Sciatic nerve (tissue), 2 donors: ENCODE measurements at places on chromosomes 5 and 9. TPM values are rescaled to one million over a fixed set of nuclear protein-coding genes. Genes with fewer than 3 reads are reported as not detected.

The C5 gene
- 14.8 TPM for total RNA-seq

The SLC4A9 gene
- total RNA-seq: 0.18 TPM

The TAF9 gene
- total RNA-seq: 28.1 TPM

The OTP gene
- total RNA-seq: not detected

The ITK gene
- 4.8 TPM for total RNA-seq

The CARTPT gene
- not detected for total RNA-seq

The CA9 gene
- not detected for total RNA-seq

The BDP1 gene
- 44.0 TPM for total RNA-seq

The GDNF gene
- total RNA-seq: not detected

The FAM221B gene
- not detected for total RNA-seq

The MRPS27 gene
- total RNA-seq: 39.5 TPM

The TXNDC8 gene
- not detected for total RNA-seq

The NMUR2 gene
- not detected for total RNA-seq

DNA sequence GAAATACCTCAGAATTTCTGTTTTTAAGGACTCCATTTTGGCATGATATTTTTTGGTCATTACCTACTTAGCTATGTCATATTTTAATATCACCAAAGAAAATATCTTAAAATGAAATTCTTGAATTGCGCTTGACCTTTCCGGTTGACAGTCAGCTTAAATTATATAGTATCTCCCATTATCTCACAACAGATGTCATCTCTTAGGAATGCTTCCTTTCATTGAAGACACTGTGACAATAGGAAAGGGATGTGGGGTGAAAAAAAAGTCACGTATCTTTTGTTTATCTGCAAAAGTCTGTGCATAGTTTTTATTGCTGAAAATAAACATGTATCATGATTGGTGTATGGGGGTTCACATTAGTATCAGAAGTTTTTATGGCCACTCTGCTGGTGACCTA is 105.8 kb downstream of the INVS start:
- no peak for DNase-seq

GRCh38 chr5:73120222-73121118 is at the start of gene TMEM171:
Gene TMEM171, plus strand, starts transcription at chr5:73120575. Its CDS starts 2,799 bp downstream, at chr5:73123374.
- DNase-seq: no peak

DNA sequence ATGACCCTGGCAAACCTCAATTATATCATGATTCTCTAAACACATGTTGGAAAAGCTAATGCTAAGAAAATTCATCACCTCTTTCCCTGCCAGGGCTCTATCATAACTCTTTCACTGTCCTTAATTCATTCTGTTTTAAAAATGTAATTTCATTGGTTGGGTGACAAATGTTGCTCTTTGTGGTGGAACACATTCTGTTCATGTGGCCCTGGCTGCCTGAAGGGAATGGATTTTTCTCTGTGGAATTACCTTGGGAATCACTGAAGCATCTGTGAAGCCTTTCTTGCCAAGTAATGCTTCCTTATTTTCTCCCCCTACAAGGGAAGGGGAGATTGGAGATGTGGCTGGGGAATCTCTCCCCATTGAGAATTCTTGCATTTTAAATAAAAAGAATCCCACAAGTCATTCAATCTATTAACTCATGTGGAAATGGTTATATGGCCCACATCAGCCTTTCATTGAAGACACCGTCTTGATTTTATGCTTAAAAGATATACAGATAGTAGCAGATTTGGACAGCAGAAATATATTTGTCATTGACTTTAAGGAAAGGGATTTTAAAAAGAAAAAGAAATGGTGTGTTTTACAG is 201.8 kb upstream of the NMUR2 start:
- DNase-seq: no peak

- DNase-seq: no peak
Measured at GRCh38 chr5:128574041-128574440, 36.0 kb upstream of the FBN2 start.

GRCh38 chr5:152124409-152125041 is 199.9 kb upstream of the GLRA1 start:
- no peak for DNase-seq

GRCh38 chr5:7869474-7870136 is 657 bp downstream of the MTRR start:
- DNase-seq: no peak

DNA sequence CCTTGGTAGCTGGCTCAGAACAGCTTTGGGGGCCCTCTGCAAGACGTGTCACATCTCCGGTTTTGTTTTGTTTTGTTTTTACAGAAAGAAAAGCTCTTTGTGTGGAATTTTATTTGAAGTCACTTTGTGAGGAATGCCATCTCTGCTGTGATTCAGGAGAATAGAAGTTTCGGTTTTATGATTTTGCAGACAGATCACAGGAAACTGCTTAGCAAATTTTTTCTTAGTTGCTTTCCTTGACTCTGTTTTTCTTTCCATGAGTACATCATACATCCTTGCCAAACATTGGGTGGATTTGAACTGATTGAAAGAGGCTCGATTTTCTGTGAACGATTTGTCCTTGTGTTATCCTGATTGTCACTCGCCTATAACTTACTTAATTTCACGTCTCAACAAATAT is 5.1 kb downstream of the SEMA5A start:
- DNase-seq: no peak

GRCh38 chr9:81118416-81118815 is 570.9 kb downstream of the TLE1 start:
- no peak for DNase-seq

- no peak for DNase-seq
Measured at GRCh38 chr9:91117474-91117891, 244.2 kb downstream of the AUH start.

DNA sequence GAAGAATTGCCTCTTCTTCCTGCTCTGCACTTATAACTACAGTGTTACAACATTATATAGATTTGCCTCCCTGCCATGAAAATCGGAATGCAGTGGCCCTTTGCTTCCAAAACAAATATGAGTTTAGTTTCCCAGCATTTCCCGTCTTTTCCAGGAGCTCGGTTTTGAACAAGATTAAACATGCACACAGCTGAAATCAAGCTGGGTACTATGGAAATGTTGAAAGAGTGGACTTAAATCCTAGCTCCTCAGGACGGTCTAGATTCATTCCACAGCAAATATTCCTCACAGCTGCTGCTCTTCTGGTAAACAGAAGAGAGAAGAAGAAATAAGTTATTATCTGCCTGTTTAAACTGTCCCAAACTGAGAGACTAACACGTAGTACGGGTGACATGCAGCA is 161.4 kb downstream of the PIK3R1 start:
- no peak for DNase-seq

DNA sequence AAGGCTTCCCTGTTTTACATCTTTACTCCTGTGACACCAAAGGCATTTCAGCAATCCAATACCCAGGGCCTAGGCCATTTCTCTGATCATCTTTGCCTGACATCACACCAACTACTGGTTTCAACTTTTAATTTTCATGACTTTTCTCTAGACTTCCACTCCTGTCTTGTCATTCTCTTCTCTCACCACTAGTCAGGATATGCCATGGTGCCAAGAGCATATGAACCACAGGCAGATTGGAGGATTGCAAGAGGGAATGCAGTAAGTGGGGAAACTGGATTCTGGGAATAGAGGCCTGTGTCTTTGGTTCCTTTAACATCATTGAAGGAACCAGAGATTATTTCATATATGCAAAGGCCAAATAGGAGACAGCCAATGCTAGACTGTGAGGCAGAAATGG is 69.3 kb downstream of the ANKRD31 start:
- DNase-seq: no peak

GRCh38 chr5:51194671-51195070 is 188.6 kb upstream of the ISL1 start:
- no peak for DNase-seq

GRCh38 chr9:105608721-105609598 is 51.0 kb downstream of the FKTN start:
- DNase-seq: no peak

DNA sequence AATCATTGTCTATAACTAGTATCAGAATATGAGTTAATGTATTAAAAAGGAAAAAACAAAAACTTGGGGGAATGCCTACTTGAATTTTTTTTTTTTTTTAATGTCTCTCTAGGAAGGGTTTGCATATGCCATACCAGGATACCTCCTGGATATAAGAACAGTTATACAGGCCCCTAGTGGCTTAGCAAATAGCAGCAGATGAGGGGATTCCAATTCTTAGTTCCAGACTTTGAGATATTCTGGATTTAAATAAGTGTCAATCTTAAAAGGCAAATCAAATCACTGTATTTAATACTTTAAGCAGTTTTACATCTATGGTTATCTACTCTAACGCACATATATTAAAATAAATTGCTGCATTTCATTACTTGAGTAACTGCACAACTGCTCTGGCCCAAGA is 1055.5 kb upstream of the DMAC1 start:
- DNase-seq: no peak

DNA sequence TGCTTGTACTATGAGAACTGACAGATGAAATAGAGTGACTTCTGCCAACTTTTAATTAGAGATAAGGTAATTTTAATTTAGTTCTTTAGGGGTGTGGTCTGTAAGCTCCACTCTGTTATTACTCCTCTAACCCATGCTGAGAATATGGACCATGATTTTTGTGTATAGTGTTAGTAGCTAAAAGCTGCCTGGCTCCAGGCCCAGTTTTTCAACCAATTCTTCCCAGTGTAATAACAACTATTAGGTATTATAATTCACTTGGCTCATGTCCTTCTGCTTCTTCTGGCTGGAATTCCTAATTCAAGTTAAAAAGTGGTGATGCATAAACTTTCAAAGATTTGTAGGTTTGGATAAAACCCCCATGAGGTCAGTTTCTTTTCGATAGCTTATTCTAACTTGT is 216.3 kb downstream of the ISL1 start:
- DNase-seq: no peak

DNA sequence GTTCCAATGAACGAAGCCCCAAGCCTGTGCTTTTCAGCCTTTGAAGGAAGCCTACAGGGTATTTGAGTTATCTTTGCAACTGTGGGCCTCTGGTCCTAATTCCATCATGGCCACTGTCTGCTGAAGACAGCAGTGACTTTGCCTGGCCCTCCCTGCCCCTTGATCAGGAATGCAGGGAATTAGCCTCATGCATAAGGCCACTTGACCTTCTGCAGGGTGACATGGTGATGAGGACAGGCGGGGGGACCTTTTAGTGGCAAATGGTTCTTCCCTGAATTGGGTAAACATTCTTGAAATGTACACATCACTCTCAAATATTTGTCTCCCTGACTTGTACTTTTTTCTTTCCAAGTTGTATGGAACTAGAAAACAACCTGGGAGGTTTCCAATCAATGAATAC is 25.2 kb upstream of the XPA start:
- no peak for DNase-seq

GRCh38 chr5:71925608-71926091 is 181.6 kb upstream of the MAP1B start:
- no peak for DNase-seq

DNA sequence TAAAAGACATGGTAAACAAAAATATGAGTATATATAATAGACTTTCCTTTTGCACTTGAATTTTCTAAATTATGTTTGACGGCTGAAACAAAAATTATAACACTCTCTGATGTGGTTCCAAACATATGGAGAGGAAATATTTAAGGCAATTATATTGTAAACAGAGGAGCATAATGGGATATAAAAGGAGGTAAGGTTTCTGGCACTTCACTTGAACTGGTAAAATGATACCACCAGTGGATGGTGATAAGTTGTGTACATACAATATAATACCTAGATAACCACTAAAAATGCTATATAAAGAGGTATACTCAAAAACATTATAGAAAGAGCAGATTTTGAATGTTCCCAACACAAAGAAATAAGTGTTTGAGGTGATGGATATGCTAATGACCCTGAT is 192.9 kb upstream of the RAD23B start:
- DNase-seq: no peak

- no peak for DNase-seq
Measured at GRCh38 chr5:140011297-140011802, 31.7 kb downstream of the NRG2 start.

DNA sequence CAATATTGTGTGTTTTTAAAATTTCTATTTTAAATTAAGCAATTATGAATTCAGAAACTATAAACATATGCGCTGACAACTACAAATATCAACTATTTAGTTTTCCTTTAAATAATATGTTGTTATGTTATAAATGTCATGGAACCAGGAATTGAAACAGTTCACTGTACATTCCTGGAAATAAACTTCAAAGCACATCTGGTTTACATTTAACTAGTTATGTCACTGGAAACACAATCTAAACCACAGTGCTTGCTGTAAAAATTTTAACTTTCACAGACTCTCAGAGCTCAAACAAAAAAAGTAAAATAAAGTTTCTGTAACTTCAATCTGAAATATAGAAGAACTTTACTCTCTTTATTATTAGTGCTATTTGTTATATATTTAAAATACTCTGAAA is 179.2 kb downstream of the FBN2 start:
- DNase-seq: no peak

DNA sequence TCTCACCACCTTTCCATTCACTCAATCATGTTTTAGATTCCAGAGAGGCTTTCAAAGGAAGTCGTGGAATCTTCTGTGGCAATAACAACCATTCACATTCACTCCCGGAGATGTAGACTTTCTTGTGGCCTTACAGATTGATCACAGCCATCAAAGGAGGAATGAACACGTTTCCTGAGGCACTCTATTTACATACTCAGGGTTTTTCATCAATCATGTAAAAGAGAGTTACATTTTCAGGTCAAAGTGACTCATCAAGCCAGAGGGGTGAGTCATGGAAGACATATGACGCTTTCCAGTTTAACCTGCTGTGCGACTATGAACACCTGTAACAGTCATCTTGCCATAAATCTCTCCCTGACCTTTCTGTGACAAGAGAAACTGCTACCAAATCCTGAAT is 39.3 kb upstream of the RAD23B start:
- no peak for DNase-seq

- DNase-seq: no peak
Measured at GRCh38 chr9:110142868-110143481, 65.0 kb downstream of the C9orf152 start.

- no peak for DNase-seq
Measured at GRCh38 chr9:76630916-76631315, 133.3 kb upstream of the PCA3 start.

- DNase-seq: no peak
Measured at GRCh38 chr5:146071171-146071570, 34.2 kb downstream of the PLAC8L1 start.

GRCh38 chr5:176817369-176817840 is 7.0 kb downstream of the UNC5A start:
- DNase-seq: no peak

- DNase-seq: no peak
Measured at GRCh38 chr5:95555553-95555952, 652 bp downstream of the ARSK start.

- DNase-seq: no peak
Measured at GRCh38 chr5:146753641-146754040, 124.9 kb downstream of the PPP2R2B start.

GRCh38 chr9:89374176-89374575 is 55.9 kb downstream of the SECISBP2 start:
- DNase-seq: no peak

GRCh38 chr5:172004824-172005237 is 1.6 kb downstream of the FBXW11 start:
- no peak for DNase-seq
